ENCODE measurements at places on chromosomes 3 and 15.

GRCh38 chr3:115512565-115513415, 110.5 kb upstream of the GAP43 start:
- peak; percentile 4 for DNase-seq

DNA sequence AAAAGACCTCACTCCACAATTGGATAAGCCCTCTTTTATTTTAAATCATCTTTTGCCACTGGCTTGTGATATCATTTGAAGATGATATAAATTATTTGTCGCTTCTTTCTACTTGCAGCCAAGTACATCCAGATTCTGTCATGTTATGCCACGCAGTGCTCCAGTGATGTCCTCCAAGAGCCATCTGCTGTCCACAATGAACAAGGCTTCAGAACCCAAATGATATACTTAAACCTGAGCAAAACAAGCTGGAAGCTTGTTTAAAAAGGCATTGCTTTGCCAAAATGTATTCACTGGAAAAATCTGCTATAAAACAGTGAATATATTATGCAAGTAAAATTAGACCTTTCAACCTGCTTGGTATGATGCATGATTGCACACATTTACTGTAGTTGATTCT, 58.8 kb upstream of the ARL6 start:
- no peak for DNase-seq

- DNase-seq: no peak
These were observed 42.9 kb upstream of the APH1B start for GRCh38 chr15:63234451-63234870.

DNA sequence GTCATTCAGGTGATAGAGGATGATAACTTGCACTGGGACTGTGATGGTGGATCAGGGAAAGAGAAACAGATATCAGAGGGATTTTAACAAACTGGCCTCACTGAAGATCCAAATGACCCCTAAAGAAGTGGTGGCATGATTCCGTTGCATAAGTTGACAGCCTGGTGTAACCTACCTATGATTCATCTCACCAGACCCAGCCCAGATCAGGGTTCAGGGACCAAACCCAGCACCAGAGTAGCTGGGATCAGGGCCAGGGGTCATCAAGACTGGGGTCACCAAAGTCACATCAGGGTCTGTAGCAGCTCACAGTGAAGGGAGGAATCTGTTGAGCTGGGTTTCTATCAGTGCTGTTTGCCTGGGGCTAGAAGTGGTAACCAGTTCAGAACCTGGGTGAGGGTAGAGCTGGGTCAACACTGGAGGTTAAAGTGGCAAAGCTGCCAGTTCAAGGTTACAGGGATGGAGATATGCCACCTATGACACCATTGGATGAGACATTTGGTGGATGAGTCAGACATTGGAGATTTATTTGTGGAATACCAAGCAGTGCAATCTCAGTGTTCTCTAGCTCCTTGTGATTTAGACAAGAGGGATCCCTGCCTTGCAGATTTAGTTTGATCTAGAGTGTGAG, 35.9 kb downstream of the CASR start:
- no peak for DNase-seq

DNA sequence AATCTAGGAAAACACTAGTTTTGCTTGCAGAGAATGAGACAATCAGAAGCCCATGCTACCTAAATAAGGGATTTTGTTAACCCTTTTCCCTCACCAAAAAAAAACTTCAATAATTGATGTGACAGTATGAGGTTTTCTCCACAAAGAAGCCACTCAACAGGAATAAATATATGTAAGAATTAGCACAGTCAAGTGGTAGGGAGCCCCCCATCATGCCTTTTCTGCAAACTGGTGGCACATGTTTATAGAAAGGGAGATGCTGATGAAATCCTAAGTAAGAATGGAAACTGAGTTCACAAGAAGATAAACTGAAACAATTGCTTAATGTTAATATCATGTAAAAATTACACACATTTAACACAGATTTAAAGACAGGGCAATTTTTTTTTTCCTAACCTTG, 51.0 kb downstream of the PHC3 start:
- DNase-seq: no peak

GRCh38 chr15:67678993-67679392, 136.5 kb downstream of the MAP2K5 start:
- no peak for DNase-seq

- peak; percentile 4 for DNase-seq
These were observed 69.8 kb downstream of the SQOR start for GRCh38 chr15:45704329-45705249.

DNA sequence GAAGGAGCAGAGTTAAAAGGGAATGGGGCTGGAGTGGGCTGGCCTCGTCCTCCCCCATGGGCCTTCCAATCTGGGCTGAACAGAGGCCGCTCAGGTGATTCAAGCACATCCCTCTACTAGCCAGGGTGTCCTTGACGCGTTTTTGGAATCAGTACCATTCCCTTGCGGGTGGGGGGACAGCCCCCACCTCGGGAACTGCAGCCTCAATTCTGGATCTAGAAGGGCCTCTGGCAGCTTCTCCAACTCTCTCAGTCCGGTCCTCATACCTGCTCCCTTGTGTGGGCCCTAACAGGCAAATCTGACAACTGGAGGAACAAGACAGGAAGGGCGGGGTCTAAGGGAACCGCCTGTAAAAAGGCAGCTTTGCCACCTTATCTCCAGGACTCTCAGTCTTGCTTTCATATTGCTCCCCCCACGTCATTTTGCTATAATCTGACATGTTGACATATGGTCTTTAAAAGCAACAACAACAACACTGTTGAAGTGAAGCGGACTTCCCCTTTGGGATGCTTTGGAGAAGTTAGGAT, 802 bp upstream of the CHRNB4 start:
- no peak for DNase-seq

- DNase-seq: no peak
These were observed 49.8 kb downstream of the IQSEC1 start for GRCh38 chr3:13023235-13023970.

DNA sequence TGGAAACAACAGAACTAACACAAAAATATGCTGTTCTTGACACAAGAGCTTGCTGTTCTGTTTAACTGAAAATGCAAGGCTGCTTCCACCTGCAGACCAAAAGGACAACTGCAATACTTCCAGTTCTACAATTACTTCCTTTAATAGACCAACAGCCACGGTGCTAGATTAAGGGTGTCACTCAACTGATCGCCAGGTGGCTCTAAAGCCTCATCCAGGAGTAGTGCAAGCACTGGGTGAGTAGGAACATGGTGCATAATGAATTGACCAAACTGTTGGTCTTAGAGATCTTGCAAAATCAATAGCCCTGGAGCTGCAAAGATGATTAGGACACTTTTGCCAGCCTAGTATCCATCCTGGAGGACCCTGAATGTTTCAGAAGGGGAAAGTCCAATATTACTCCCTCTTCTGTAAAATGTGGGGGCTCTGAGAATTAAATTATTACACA, 3.6 kb upstream of the CLDN16 start:
- DNase-seq: no peak

GRCh38 chr3:12005951-12006625, 1.9 kb downstream of the SYN2 start:
- DNase-seq: no peak

DNA sequence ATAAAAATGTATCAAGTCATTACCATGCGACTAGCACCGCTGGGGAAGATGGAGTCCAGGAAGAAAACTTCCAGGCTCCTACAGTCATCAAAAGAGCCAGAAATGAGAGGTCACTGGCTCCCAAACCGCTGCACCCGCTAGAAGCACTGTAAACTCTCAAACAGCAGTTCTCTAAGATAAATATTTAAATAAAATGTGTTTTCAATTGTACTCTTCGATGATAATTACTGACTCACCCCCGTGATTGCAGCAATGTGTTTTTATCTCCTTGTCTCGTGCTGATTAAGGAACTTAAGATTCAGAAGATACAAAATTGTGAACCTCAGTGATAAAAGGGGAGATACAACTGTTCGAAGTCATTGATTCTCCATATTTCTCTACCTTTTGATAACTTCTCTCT, 45.8 kb upstream of the FOXP1 start:
- no peak for DNase-seq

DNA sequence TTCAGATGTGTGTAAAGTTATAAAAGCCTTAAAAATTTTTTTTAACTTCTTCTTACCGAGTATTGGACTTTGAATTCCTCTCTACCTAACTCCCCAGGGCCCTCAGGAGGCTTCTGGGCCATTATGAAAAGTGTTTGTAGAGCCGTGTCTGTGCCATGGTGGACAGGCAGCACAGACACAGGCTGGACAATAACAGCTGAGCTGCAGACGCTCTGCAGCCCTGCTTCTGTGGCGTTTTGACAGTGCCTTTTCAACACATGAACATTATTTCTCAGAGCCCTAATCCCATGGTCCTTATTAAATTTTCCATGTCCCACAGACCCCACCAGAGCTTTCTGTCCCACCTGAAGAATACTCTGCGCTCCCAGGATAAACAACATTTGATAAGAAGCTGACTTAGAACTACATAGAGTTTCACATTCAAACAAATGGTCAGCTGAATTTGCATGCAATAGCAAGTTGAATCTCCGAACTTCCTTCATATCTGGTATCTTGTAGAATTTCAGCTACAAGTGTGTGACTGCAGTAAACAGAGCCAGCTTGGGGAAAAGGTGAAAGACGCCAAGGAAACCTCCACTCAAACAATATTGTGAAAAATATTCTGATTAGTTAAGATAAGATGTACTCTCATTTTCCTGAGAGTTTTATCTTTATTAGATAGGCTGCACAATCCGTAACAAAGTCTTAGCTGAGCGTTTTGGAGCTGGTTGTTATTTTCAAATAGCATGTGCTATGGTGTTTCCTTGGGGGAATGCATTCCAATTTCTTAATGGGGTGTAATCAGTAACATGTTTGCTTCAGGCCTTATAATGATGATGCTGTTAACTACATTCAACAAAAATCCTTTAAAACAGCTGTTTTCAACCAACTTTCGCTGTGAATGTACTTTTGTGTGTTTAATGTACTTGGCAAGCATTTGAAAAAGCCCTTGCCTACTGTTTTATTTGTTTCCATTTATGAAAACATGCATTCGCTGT, 378.2 kb downstream of the MECOM start:
- no peak for DNase-seq

Measured in stimulated activated CD4-positive, alpha-beta T cell treated with anti-CD3 and anti-CD28 coated beads, Interleukin-4, amount 100 ng/mL, for 24 hours (primary cell).